ENCODE measurements at places on chromosomes 12 and 14.

DNA sequence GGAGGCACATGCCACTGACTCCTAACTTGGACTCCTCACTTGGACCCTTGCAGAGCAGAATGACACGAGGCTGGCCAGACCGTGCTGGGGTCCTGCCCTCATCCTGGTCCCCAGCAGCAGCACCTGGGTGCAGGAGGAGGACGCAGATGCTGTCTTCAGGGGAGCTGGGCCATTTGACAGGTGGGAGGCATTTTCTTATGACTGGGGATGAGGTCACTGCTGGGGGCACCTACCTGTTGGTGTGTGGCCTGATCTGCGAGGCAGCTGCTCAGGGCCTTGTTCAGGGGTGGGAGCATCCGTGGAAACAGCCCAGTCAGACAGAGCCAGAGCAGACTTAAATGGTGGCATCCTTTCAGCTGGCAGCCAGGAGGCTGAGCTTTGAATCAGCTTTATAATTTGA, 57.3 kb downstream of the CACNA1C start:
- no peak for DNase-seq

DNA sequence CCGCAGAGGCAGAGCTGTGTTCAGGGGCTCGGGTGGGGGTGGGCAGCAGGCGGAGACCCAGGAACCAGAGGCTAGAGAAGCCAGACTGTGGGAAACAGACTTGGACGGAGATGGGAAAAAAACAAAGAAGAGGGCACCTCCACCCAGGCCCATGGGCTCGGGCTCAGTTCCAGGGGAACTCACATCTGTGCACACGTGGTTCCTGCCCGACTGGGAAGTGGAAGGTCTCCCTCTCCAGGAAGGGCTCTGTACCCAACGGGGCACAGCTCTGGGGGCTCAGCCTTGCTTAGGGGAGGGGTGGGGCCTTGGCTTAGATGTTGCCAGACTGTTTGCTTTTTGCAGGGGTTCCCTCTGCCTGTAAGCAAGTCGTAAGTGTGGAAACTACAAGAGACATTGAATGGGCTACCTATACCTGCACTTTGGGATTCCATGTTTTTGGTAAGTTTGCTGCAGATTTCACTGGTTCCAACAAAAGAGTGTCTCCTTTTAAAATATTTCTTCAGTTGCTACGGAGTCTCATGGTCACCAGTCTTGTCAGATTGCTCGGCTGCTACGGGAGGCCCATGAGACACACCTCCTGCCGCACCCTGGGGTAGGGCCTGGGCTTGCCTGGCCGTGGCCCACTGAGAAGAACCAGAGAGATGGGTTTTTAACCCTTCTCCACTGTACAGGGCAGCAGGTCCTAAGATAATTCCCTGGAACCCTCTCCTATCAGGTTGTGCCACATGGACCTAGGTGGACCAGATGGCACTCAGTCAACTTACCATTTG, 127.6 kb upstream of the EVL start:
- DNase-seq = no peak

GRCh38 chr14:99792210-99792535, 1.0 kb upstream of the EML1 start:
- DNase-seq = no peak

- DNase-seq = peak; percentile 48
These were observed 7.0 kb upstream of the UBC start for GRCh38 chr12:124921200-124922031.

Measured in stimulated activated CD8-positive, alpha-beta memory T cell treated with anti-CD3 and anti-CD28 coated beads, Interleukin-12 subunit alpha, Interleukin-12 subunit beta, amount 100 ng/mL, for 4 hours (primary cell).